ENCODE measurements at places on chromosomes 13 and 19.

- DNase-seq, result peak; percentile 40
Measured at GRCh38 chr13:113562085-113562749, 22.3 kb upstream of the TFDP1 start.

DNA sequence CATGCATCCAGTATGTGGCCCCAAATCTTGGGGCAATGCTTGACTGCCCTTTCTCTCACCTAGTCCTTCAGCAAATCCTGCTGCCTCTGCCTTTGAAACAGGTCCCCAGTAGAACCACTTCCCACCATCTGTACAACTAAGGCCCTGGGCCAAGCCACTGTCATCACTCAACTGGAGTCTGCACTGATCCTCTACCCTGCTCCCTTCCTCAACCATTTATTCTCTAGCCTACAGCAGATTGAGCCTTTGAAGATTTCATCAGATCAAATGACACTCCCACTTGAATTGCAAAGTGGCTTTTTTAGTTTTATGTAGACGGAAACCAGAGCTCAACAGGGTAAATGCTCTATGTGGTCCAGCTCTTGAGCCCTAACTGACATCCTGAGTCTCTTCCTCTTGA is 43.5 kb downstream of the ATP8A2 start:
- no peak for DNase-seq

DNA sequence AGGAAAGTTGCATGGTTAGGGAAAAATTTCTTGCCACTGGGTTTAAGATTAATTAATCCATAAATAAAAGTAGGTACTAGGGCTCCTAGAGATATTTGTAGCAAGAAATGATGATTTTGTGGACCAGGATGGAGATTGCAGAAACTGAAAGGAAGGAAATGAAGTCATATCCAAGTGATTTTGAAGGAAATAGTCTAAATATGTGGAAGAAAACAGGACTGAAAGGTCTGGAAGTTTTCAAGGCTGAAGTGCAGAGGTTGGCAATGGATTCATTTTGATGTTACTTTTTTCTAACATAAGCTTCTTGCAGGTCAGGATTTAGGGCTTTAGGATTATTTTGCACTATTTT is 52.8 kb downstream of the SOX21 start:
- DNase-seq, result no peak

GRCh38 chr13:24307211-24308067 is 1.9 kb upstream of the C1QTNF9 start:
- DNase-seq, result no peak

DNA sequence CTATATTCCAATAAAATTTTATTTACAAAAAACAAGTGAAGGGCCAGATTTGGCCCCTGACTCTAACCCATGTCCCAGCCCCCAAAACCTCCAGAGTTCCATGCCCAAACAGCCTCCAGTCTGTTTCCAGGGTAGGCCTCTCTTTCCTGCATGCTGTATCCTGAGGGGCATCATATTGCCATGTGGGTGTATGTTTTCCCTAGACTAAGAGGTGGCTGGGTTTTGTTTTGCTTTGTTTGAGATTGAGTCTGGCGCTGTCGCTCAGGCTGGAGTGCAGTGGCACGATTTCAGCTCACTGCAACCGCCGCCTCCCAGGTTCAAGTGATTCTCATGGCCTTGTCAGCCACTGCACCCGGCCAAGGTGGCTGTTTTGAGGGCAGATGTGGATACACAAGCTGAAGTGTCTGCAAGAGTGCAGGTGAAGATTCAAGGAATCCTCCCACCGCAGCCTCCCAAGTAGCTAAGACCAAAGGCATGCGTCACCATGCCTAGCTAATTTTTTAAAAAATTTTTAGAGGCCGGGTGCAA is 23.6 kb upstream of the LSM14A start:
- DNase-seq, result no peak

GRCh38 chr19:56112313-56112709 is 8.8 kb downstream of the ZNF787 start:
- DNase-seq, result no peak

GRCh38 chr13:107296804-107297203 is 728.9 kb upstream of the ARGLU1 start:
- DNase-seq, result no peak

DNA sequence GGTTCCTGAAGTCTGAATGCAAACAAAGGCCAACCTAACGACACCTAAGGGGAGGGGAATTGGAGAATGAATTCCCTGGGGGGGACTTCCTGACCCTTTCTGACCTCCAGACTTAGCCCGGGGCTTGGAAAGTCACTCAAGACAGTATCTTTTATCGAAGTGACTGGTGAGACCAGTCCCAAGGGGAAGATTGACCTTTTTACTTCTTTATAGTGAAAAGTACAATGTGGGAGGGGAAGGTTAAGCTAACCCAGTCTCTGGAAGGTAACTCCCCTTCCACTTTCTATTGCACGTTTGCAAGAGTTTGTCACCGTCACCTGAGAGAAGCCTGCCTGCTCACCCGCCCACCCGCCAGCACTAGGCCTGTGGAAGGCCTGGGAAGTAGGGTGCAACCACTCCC is 111.9 kb downstream of the EFNB2 start:
- no peak for DNase-seq

- DNase-seq, result no peak
Measured at GRCh38 chr19:58399903-58400302, 4.4 kb downstream of the RNF225 start.

DNA sequence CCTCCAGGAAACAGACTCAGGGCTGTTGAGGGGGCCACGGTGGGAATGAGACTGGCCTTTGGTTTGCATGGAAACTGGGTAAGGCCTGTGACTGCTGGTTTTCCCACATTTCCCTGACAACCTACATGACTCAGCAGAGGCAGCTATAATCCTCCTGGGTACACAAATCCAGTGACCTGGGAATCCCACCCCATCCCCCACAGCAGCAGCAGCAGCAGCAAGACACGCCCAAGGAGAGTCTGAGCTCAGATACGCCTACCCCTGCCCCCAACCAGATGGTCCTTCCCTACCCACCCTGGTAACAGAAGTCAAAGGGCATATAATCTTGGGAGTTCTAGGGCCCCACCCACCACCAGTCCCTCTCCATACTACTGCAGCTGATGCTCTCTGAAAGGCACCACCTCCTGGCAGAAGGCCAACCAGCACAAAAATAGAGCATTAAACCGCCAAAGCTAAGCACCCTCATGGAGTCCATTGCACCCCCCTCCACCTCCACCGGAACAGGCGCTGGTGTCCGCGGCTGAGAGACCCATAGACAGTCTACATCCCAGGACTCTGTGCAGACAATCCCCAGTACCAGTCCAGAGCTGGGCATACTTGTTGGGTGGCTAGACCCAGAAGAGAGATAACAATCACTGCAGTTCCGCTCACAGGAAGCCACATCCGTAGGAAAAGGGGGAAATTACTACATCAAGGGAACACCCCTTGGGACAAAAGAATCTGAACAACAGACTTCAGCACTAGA is 237.2 kb upstream of the SPRY2 start:
- no peak for DNase-seq

DNA sequence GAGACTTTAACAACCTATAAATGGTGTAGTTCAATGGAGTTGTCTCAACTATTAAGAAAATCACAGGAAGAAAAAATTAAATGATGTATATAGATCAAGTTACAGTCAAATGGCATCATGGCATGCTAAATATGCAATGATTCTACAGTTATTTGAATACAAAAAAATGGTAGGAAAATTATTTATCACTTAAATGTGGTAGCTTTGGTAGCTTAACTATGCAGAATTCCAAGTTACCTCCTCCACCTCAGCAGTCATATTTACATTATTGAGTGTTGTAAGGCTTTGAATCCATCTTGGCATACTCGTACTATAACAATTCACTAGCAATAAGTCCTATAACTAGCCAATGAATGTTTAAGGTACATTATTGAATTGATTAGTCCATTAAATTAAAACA is 36.8 kb downstream of the CAB39L start:
- DNase-seq, result no peak

DNA sequence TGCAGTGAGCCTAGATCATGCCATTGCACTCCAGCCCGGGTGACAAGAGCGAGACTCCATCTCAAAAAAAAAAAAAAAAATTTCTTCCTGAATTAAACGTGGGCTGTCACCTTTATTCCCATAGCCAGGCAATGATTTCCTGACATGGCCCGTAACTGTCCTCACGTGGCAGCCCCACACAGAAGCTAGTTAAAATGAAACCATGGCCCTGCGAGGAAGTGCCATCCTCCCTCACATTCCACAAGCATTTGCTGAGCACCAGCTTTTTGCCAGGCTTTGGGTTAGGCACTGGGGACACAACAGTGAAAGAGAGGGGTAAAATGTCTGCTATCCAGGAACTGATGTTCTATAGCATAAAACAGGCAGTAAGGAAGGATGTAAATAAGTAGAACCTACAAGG is 13.2 kb upstream of the FBXO27 start:
- DNase-seq, result no peak

- DNase-seq, result no peak
Measured at GRCh38 chr19:46321653-46322052, 24.8 kb downstream of the HIF3A start.

GRCh38 chr13:44669534-44669933 is 93.4 kb upstream of the TSC22D1 start:
- no peak for DNase-seq

DNA sequence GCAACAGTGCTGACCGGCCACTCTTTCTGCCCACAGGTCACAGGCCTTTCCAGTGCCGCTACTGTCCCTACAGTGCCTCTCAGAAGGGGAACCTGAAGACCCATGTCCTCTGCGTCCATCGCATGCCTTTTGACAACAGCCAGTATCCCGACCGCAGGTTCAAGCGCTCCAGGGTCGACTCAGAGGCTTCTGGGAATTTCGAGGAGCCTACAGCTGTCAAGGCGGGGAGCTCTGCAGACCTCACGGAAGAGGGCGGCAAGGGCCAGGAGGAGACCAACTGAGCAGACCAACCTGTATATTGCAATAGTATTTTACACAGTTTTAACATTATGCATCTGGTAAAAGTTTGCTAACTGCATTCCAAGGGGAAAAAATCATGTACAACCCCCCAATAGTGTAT is 338.5 kb downstream of the ZNF536 start:
- no peak for DNase-seq

DNA sequence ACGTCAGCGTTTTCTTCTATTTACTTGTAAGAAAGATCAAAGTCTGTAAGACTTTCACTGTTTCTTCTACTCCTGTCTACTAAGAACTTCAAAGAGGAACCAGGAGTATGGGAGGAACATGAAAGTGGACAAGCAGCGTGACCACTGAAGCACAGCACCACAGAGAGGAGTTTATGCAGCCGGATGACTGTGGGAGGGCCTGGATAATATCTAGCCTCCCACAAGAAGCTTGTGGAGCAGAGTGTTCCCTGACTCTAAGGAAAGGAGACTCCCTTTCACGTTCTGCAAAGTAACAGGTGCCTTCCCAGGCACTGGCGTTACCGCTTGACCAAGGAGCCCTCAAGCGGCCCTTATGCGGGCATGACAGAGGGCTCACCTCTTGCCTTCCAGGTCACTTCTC is 83.6 kb upstream of the PDCD5 start:
- no peak for DNase-seq

DNA sequence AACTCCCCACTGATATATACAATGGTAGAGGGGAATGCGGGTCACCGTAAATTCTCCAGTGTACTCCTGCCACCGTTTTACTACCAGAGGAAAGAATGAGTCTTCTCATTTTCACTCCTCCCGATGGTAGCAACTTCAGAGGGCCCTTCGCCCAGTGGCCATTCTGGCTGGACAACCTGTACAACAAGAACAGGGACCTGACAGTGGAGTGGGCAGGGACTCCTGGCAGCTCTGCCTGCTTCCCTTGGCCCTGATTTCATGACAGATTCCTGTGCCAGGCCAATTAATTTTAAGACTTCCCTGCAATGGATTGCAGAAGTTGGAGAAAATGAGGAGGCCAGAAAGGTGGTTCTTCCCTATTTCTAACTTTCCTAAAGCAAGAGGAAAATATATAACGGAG is 148.9 kb downstream of the GPC6 start:
- no peak for DNase-seq

DNA sequence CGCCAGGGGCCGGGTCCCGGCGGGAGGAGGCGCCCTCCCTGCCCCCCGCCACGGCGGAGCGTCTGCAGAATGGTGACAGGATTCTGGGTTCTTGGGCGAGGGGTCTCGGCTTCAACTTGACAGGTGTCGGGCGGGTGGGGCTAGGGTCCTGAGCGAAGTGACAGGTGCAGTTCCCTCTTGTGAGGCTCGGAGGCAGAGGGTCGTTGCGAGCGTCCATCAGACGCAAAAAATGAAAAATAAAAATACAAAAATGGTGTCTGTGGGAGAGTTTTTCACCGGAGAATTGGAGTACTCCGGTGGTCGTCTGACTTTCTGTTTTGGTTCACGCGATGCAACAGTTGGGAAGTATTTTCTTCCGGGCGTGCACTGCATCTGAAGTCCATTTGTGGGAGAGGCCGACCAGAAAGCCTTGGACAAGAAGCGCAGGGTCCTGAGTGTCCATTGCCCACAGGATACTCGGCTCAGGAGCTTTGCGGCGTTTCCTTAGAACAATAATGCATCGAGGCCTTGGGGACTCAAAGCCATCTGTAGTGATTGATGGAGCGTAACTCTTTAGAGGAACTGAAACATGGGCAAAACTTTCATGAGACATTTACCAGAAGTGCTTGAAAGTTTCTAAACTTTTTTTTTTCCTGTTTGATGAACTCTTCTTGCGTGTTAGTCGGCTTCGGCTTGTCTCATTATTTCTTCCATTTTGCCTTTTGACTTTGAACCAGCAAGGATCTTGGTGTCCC is 759 bp downstream of the RB1 start:
- DNase-seq, result peak; percentile 45

DNA sequence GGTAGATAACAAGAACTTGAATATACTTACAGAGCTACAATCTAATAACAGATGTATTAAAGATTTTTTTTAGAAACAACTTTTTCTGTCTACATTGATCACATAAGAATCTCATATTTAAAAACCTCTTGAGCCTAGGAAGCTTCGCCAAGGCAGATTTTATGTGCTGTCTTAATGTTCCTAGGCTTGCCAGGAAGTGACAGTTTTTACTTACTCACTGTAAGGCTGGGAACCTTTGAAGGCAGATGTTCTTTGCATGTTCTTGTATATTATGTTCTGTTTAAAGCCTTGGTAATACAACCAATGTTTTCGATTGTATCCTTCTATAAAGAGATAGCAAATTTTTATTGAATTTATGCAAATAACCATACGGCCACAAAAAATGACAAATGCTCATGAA is 492.7 kb downstream of the GPC5 start:
- no peak for DNase-seq

DNA sequence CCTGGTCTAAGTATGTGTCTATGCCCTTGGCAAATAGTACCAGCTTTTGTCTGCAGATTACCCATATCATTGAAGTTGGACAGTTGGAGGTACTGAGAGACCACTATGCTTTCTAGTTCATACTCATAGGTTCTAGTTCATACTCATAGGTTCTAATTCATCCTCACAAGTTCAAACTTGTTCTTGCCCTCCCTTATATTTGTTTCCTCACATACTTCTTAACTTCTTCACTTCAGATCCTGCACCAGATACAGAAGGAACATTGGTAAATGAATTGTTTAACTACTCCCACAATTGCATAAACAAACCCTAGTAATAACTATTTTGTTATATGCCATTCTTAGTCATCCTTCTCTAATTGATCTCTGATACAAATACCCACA is 172.2 kb downstream of the SLITRK1 start:
- no peak for DNase-seq

Measured in MG63 (cell line).